Fibroblast of skin of left biceps (primary cell): ENCODE measurements at places on chromosomes 2 and 18.

DNA sequence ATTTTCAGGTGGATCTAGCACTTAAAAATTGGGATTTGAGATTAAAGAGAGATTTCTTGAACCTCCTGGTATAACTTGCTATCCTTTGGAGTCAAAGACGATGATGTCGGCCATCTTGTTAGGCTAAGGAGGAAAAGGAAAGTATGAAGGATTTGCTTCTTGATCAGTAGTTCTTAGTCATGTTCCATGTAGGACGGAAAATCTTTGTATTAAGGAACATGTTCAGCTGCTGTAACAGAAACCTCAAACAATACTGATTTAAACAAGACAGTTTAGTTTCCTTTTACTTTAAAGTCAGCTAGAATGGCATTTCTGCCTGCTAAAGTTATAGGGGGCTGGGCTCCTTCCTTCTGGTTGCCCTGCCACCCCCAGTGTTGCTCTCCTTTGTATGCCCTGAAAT lies 56.4 kb upstream of the MGAT5 start:
- no peak for DNase-seq

- DNase-seq, result no peak
These were observed 131.5 kb downstream of the MAIP1 start for GRCh38 chr2:200086911-200087310.

GRCh38 chr2:187409682-187410081 lies 38.4 kb downstream of the CALCRL start:
- no peak for DNase-seq

DNA sequence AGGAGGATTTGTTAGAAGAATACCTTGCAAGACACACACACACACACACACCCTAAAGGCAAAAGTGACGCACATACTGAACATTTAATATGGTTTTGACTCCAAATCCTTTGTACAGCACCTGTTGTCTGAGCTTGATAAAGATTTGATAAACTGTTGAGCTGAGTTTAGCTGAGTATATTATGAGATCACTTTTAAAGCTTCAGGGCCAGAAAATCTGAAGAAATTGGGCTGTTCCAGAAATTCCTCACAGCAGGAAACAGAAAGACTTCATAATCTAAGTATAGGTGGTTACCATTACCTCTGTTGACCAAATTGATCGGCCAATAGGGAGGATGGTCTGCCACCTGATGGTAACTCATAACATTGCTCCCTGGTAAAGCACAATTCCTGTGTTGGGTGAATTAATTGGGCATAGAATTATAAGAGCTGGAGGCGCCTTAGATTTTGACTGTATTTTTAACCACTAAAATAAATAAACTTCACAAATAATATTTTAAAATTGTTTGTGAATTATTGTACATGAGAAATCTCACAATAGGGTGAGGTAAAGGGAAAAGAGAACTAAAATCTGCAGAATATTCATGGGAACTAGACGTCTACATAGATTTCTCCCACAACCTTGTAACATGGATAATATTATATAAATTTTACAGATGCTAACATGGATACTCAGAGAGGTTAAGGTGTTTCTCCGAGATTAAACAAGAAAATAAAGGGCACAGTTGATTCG lies 21.8 kb upstream of the RPIA start:
- no peak for DNase-seq

- no peak for DNase-seq
These were observed 412.1 kb upstream of the MYT1L start for GRCh38 chr2:2743164-2743571.

GRCh38 chr2:128450211-128451024 lies 131.8 kb upstream of the HS6ST1 start:
- no peak for DNase-seq

DNA sequence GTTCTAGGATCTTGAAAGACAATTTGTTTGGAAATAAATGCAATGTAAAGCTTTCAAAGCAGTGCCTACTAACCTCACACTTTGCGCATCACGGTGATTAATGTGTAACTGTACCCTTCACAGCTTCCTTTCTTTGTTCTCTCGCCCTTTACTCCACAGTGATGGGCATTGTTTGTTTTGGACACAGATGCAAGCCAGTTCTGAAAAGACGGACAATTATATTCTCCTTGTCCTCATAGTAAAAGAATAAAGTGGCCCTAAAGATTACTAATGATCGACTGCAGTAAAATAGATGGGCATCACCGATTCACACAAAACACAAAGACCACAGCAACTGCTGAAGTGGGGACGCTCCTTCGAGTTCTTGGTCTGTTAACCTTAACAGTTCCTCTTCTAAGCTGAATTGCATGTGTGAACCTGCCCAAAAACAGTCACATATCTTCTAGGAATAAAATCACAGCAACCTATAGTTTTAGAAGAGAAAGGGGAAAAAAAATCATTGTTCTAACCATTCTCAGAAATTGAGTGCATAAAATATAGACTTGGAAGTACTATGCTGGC lies 7.7 kb downstream of the L3MBTL4 start:
- no peak for DNase-seq

GRCh38 chr2:152400607-152401214 lies 65.7 kb downstream of the FMNL2 start:
- no peak for DNase-seq

GRCh38 chr2:223460774-223461211 lies 141.4 kb downstream of the SCG2 start:
- DNase-seq, result peak; percentile 46

GRCh38 chr2:219643084-219643473 lies 15.6 kb downstream of the SLC4A3 start:
- DNase-seq, result no peak

GRCh38 chr18:77102259-77103040 lies 30.1 kb downstream of the MBP start:
- DNase-seq, result peak; percentile 87

DNA sequence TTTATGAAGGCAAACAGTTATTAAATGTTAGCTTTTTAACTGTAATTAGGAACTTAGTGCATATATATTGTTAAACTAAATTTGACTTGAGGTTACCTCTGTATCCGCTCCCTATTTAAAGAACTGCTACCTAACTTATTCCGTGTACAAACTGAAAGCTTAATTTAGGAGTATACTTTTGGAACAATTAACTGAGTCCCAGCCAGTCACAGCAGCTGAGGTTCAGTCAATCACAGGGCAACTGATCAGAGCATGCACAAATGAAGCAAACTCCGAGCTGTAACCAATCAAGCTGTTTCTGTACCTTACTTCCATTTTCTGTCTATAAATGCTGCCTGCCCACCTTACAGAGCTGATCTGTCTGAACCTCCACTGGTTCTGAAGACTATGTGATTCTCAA lies 61.2 kb downstream of the RAB3GAP1 start:
- no peak for DNase-seq

DNA sequence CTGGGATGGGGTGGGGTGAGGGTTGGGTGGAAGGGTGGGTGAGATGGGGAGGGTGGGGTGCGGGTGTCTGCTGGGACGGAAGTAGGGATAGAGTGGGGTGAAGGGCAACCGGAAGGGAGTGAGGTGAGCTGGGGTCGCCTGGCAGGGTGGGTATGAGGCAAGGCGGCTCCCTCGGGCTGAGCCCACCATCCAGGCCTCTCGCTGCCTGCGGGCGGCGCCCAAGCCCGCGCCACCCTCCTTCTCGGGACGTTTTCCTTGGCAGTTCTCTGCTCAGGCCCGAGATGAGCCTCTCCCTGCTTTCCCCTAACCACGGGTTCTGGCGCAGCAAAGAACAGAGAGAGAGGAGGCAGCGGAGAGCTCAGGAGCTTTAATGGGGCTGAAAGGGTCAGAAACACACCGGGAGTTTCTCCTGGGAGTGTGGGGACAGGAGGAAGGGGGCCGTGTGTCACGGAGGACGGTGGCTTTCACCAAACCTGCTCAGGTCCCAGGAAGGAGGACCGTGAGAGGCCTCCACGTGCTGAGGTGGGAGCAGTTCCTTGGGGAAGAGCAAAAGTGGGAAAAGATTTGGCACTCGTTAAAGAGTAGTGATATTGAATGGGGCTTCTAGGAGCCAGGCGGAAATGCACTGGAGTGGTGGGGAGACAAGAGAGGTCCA lies 4.1 kb downstream of the FEV start:
- no peak for DNase-seq

- DNase-seq, result no peak
These were observed 60.5 kb upstream of the LGALSL start for GRCh38 chr2:64393383-64394010.

DNA sequence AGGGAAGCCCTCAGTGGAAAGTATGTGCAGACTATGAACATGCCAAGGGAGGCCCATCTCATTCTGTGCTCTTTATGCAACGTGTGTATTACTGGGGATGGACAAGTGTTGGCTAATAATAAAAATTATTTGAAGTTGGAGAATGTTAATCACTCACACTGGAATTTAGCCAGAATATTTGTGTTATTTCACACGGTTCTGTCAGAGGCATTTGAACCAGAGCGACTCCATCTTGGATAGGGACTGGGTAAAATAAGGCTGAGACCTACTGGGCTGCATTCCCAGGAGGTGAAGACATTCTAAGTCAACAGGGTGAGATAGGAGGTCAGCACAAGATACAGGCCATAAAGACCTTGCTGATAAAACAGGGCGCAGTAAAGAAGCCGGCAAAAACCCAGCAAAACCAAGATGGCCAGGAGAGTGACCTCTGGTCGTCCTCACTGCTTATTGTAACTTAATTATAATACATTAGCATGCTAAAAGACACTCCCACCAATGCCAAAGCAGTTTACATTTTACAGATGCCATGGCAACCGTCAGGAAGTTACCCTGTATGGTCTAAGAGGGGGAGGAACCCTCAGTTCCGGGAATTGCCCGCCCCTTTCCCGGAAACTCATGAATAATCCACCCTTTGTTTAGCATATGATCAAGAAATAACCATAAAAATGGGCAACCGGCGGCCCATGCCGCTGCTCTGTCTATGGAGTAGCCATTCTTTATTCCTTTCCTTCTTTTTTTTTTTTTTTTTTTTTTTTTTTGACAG lies 2.6 kb upstream of the FZD5 start:
- no peak for DNase-seq

- DNase-seq, result no peak
These were observed 26.4 kb downstream of the EPG5 start for GRCh38 chr18:45940724-45941123.

GRCh38 chr2:148238561-148238960 lies 217.7 kb downstream of the MBD5 start:
- DNase-seq, result no peak

- no peak for DNase-seq
These were observed 8.3 kb upstream of the IL1R2 start for GRCh38 chr2:101983486-101983885.

- DNase-seq, result no peak
These were observed 217.0 kb downstream of the C1D start for GRCh38 chr2:67845621-67846369.

DNA sequence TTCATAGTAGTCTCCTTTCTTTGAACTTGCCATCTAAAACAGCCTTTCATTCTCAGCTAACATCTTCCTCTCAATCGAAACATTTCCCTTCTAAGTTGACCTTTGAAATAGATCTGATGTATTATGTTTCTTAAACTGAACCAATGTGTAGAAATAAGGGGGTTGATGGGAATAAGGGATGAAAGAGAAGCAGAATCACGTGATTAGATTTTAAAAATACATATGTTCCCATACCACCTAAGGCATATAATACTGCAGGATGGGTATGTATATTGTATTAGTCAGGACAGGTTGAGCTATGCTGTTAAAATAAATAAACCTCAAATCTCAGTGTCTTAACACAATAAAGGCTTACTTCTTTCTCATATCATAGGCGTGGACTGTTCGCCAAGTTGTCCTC lies 207.5 kb upstream of the SRD5A2 start:
- no peak for DNase-seq

DNA sequence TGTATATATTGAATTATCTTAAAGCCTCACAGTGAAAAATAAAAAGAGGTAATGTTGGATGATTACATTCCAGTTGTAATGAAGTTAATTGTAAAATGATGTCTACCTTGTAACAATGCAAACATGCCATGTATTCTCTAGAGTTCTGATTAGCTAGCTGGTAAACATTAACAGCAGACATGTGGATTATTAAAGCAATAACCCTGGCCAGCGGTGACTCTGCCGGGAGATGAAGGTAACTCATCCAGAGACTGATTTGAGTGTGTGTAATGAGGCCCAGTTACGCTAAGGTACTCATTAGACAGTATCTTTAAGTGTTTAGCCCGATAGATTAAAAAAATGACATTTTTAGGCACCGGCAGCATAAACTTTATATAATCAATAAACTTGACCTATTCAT lies 79.6 kb upstream of the REV1 start:
- no peak for DNase-seq

DNA sequence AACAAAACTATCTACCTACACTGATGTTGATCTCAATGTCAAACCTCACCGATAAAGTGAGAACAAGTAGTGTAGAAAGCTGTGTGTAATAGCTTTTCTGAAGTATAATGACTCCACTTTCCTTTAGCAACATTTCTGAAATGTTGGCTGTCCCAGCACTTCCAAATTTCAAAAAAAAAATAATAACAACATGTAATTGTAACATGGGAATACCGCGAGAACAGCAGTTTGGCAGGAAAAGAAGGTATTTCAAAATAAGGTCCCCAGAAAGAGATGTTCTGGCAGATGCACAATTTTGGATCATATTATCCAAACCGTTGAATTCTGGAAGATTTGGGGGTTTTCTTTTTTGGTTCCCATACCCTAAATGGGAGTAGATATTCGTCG lies 352.0 kb downstream of the ARHGAP15 start:
- DNase-seq, result no peak

GRCh38 chr2:223068071-223068470 lies 16.1 kb downstream of the KCNE4 start:
- DNase-seq, result no peak

- no peak for DNase-seq
These were observed 35.1 kb upstream of the ROCK2 start for GRCh38 chr2:11379558-11379957.

GRCh38 chr18:77650799-77651385 lies 401.2 kb downstream of the GALR1 start:
- DNase-seq, result no peak

DNA sequence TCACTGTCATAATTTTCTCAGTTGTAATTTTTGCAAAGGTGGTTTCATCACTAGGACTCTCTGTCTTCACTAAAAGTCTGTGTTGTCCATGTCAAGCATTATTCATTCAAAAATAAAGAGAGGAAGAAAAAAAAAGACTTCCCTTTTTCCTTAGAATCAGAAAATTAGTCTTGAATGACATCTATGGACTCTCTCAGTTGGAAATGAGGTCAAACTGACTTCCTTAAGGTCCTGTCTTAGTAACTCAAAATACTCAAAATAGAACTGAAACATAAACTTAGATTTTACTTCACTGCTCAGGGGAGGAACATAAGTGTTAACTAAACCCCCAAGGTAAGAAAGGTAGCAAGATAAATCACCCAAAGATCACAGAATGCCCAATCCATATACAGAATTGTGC lies 2.2 kb upstream of the ZNF407 start:
- no peak for DNase-seq

- no peak for DNase-seq
These were observed 29.2 kb downstream of the SMAD7 start for GRCh38 chr18:48921305-48922225.

- no peak for DNase-seq
These were observed 59.1 kb downstream of the ARL4C start for GRCh38 chr2:234437642-234438304.

- DNase-seq, result no peak
These were observed 8.6 kb downstream of the PARD6G start for GRCh38 chr18:80238651-80239260.

GRCh38 chr2:42345986-42346385 lies 15.0 kb downstream of the COX7A2L start:
- DNase-seq, result no peak

- no peak for DNase-seq
These were observed 4.3 kb downstream of the ZBTB7C start for GRCh38 chr18:48404716-48405507.

- DNase-seq, result no peak
These were observed 8.8 kb upstream of the POLI start for GRCh38 chr18:54260396-54261072.
